Left ventricle myocardium superior (tissue), 1 donor: ENCODE measurements at places on chromosomes 2 and 18. TPM values are rescaled to one million over a fixed set of nuclear protein-coding genes. Genes with fewer than 3 reads are reported as not detected.

Gene KRTCAP3
- not detected for total RNA-seq

Gene TRIM43
- total RNA-seq, result not detected

DNA sequence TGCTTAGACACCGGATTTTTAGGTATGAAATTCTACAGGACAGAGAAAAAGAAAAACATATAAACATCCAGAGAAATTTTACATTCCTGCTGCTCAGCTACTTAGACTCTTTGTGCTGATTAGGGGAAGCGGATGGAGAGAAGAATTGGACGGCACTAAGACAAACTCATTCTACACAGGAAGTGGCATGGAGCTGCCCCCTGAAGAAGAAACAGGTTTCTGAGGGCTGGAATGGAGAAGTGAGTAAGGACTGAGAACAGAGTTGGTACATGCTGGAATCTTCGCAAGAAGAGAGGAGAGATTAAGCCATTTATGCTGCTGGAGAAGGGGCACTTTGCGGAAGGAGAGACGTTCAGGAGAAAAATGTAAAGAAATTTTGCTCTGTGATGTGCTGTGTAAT, 253.0 kb upstream of the ERBB4 start:
- DNase-seq, result no peak

- no peak for DNase-seq
Measured at GRCh38 chr18:79733135-79733701, 53.6 kb downstream of the CTDP1 start.

GRCh38 chr2:110842048-110842447, 109.7 kb downstream of the ACOXL start:
- DNase-seq, result no peak

- no peak for DNase-seq
Measured at GRCh38 chr2:105584435-105585010, 160.2 kb upstream of the NCK2 start.
